Stimulated activated CD8-positive, alpha-beta memory T cell treated with anti-CD3 and anti-CD28 coated beads, Interleukin-2, amount 100 ng/mL, for 48 hours (primary cell): ENCODE measurements at places on chromosomes 2 and 18.

DNA sequence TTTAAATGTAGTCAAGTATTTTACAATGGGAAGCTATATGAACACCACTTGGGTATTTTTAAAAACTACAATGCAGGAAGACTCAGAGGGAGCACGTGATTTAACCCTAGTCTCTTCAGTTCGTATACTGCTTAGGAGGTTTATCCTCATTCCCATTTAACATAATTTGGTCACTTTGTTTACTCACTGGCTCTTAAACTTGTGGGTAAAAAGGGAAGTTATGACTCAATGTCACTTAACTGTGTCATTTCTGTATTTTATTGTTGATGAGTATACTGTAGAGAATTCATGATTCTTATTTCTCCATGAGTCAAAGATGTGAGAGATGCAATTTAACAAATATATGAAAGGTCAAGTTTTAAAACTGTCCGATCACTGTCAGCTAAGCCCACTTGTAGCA is 48.2 kb downstream of the SLC66A3 start:
- DNase-seq: no peak

- no peak for DNase-seq
These were observed 244.6 kb upstream of the RND3 start for GRCh38 chr2:150732064-150732463.

DNA sequence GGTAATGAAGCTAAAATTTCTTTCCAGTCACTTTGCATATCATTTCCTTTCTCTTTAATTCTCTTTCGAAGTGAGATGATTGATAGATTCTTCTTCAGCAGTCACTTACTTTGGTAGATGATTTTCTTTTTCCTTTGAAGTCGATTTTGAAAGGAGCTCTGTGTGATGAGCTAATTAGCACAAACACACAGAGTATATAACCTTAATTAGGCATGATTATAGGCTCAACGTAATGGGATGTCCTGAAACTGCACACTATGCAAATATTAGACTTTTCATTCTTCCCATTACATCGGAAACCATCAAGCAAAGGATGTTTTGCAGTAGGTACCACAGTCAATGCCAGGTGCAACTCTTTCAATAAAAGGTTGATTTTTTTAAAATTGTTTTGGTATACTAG is 6.4 kb upstream of the CTLA4 start:
- DNase-seq: no peak

- DNase-seq: no peak
These were observed 993.6 kb upstream of the NXPH2 start for GRCh38 chr2:139773720-139774277.

DNA sequence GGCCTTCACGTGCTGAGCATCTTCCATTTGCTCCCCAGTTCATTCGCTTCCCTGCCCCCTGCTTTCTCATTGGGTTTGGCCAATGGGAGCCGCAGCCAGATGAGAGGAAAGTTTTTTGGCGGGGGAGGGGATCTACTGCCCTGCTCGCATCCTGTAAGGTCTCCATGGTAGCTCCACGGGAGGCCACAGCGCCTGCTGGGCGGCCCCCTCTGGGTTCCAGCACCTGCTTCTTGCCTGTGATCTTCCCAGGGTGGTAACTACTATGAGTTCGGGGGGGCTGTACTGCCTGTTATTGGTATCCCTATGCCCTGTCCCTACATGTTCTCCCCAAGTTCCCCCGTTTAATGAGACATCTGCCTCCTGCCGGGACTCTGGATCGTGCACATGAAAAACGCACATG is 57.2 kb downstream of the INPP5D start:
- DNase-seq: no peak

- no peak for DNase-seq
These were observed 18.7 kb downstream of the IGFBP5 start for GRCh38 chr2:216676630-216677029.

DNA sequence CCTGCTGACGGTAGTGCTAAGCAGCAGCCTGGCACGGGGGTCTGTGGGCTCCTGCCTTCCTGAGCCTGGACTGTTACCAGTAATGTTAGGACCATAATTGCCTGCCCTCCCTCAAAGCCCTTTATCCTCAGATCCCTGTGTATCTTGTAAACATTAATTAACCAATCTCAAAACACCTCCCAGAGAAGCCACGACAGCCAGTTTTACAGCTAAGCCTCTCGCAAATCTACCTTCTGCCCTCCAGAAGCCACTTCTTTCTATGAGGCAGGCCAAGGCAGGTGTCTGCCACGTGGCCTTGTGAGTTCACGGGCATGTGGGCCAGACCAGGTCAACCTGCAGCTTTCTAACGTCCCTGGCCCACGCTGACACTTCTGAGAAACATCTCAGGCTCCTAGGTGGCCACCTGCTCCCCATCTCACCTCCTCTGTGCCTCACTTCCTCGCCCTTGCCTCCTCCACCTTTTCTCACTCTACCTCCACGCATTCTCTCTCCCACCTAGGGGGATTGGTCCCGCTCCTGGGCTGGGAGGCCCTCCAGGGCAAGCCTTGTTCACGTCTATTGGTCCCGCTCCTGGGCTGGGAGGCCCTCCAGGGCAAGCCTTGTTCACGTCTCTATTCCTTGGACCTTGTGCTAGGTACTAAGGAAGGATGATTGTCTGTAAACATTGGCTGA is 64.3 kb downstream of the EDAR start:
- DNase-seq: no peak

DNA sequence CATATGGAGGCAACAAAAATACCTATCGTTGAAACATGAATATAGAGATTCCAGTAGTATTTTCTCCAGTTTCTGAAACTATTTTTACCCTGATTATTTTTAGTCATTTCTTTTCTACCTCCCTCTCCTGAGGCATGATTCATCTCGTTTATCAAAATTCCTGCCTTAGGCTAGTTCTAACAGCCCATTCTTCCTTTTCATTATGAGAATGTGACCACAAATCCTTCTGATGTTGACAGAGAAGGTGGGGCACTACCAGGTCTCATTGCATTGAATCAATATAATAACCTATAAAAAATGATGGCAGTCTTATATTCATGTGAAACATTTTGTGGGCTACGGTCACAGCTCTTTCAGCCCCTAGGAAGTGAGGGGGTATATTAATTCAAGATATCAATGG is 406.5 kb upstream of the UBE2E3 start:
- no peak for DNase-seq

GRCh38 chr2:147657086-147658000 is 187.5 kb upstream of the ACVR2A start:
- DNase-seq: no peak

GRCh38 chr2:140247451-140248195 is 1467.4 kb upstream of the NXPH2 start:
- no peak for DNase-seq

GRCh38 chr2:74399785-74400184 is 19.7 kb upstream of the DCTN1 start:
- DNase-seq: no peak

- DNase-seq: no peak
These were observed 42.5 kb downstream of the LDLRAD4 start for GRCh38 chr18:13260935-13261640.

- DNase-seq: no peak
These were observed 22.4 kb upstream of the NAGK start for GRCh38 chr2:71045865-71046548.

GRCh38 chr2:25483607-25484266 is 142.0 kb upstream of the DNMT3A start:
- DNase-seq: no peak

- DNase-seq: no peak
These were observed 54.8 kb downstream of the DNMT3A start for GRCh38 chr2:25286723-25287483.

GRCh38 chr18:46260016-46260878 is 156.1 kb downstream of the HAUS1 start:
- DNase-seq: no peak

DNA sequence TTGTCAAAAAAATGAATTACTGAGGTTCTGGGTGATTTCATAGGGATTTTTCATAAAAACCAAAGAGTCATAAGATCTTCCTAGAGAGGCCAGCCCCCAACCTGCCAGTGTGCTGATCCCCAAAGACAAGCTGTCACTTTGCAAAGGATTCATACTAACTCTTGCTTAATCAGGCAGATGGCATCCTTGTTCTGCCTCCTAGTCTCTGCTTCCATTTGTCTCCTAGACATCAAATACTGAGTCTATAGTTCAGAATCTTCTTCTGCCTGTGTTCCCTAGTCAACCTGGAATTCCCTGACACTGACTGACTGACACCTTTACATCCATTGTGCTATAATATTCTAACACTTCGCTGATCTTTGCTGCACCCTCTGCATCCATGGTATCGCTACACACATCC is 84.9 kb downstream of the SLC8A1 start:
- DNase-seq: no peak

DNA sequence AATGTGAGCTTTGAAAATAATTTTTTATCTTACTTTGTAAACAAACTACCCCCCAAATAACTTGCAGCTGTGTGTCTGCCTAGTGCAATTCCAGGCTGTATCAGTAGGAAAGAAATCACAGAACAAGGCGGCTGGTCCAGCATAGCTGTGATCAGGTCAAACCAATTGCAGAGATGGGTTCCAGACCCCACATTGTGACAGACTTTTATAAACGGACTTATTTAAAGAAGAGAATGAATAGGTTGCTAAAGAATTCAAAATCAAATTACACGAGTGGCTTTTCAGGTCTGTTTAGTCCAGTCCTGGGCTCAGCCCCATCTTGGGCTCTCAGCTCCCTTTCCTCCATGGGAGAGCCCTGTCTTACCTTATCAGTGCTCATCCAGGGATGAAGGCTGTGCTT is 11.1 kb downstream of the BMP10 start:
- no peak for DNase-seq

DNA sequence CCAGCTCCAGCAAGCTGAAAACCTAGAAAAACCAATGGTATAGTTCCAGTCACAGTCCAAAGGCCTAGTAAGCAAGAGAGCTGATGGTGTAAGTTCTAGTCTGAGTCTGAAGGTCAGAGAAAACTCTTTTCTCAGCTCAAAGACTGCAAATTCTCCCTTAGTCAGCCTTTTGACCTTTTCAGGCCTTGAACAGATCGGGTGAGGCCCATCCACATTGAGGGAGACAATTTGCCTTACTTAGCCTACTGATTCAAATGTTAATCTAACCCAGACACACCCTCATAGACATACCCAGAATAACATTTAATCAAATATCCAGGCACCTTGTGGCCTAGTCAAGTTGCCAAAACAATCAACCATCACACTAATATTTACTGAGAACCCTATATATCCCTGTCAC is 110.8 kb upstream of the KCNJ3 start:
- no peak for DNase-seq

- DNase-seq: no peak
These were observed 454.2 kb upstream of the HNRNPA3 start for GRCh38 chr2:176758426-176758825.

DNA sequence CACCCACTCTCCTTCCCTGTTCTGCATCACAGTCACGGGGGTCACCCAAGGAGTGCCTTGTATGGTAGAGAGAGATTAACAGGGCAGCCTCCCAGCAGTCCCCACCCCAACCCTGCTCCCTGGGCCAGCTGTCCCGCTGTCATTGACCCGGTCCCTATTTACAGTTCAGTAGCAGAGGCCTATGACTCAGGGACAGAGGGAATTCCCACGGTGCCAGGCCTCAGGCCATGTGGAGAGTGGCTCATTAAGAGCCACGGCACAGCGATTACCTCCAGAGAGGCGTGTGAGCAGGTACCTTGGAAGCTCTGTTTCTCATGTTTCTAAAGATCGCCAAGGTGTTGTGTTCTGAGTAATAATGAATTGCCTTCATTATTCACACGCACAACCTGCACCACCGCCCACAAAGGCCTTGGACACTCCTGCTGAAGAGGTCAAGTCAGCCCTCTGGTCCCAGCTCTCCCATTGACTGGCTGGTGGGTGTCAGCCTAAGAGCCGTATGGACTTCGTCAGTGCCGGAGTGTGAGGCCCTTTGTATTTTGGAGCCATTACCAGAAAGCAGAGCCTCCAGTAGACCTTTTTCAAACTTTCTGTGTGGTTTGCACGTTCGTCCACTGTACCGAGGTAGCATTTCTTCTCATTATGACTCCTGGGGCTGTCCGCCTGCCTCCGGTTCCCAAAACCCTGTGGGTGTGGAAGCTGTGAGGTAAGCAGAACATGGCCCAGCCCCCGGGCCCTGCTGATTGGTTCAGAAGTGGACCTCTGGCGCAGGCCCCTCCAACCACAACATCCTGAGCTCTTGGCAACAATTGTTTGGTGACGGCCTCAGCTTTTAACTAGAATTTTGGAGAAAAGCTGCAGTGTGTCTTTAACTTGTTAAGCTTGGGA is 47.0 kb downstream of the SERTAD2 start:
- DNase-seq: peak; percentile 80

DNA sequence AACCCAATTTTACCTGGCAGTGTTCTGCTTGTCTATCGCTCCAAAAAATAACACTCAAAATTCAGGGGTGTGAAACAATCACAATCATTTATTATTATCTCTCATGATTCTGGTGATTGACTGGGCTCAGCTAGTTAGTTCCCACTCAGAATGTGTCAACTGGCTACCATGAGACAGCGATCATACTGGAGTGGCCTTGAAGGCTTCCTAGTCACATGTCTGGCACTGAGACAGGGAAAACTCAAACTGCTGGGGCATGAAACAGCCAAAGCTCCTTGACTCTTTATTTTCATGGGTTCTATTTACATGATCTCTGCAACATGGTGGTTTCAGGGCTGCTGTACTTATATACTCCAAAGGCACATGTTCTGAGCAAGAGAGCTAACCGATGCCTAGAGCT is 6.2 kb upstream of the ANXA4 start:
- no peak for DNase-seq

- no peak for DNase-seq
These were observed 494.9 kb upstream of the LRATD1 start for GRCh38 chr2:14137643-14138042.

DNA sequence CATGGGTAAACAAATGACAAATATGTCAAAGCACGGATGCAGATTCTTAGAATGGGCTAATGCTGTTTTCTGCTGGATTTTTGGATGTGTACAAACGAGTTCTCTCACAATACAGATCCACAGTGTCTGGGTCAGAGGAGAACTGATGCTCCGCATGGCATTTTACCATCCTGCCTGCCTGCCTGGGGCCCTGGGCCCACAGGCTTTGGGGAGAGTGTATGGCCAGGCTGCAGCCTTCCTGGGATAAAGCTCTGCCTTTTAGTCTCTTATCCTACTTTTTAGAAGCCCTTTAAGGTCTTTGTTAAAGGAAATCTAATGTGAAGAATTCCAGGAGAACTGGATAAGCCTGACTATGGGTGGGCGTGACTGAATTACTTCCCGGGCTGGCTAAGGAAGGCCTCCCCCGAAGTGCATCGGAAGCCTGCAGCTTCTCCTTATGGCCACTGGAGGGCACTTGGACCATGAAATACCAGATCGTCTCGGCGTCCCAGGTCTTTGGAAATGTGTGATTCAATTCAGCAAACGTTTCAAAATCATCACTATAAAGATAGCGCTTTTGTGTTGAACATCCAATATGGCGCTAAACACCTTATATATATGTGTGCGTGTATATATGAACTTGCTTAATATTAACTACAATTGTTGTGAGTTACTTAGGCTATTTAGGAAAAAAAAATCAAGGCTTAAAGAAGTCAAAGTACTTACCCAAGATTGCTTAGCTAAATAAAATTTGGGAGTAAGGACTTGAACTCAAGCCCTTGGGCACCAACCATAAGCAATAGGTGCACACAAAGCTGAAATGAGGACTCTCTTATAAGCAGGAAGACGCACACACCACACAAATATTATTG is 15.2 kb upstream of the DNPEP start:
- peak; percentile 43 for DNase-seq
